ENCODE measurements at places on chromosomes 4 and X.

DNA sequence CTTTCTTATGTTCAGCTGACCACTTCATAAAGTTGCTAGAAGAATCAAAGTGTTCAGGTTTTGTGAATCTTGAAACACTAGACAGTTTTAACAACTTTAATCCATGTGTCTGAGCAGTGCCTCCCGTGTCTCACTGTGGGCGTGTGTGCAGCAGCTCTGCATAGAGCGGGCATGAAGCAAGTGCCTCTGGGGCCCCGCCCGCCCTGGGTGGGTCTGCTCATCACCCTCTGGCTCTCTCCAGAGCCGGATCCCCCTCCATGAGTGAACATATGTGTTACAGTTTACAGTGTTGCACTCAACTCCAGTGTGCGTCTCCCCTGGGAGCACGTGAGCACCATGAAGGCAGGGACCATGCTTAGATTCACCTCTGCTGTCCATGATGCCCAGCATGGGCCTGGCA, 37.6 kb upstream of the CRMP1 start:
- DNase-seq: no peak

GRCh38 chr4:113901994-113902787, 77.3 kb downstream of the ARSJ start:
- no peak for DNase-seq

- no peak for DNase-seq
Measured at GRCh38 chrX:53682885-53683555, 3.5 kb downstream of the HUWE1 start.

DNA sequence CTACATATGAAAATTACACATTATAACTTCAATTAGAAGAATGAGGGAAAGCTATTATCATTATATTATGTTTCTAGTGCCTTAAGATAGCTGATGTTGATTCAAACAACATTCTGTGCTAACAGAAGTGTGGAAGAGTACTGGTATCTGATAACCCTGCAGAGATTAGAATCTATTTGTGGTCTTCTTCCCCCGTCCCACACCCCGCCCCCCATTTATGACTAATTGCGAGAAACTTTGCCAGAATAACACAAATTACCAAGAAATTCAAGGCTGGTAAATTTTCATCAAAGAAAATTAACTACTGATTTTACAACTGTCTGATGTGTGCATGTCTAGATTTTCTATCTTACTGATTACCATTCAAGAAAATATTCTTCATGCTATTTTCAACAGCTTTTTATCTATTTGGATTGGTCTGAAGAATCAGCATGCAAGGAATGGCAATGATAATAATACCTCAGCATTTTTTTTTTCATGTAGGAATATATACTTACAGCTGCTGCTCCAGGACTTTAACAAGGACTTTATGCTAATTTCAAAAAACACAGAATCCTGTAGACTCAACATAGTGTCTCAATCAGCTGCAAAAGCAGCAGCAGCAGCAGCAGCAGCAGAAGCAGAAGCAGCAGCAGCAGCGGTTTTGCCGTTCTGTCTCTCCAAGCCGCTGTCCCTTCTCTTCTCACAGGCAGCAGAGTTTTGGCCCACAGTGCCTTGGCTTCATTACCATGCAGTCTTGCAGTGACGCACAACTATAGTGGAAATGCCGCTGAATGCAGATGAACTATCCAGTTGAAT, 126.7 kb downstream of the FRYL start:
- DNase-seq: no peak

DNA sequence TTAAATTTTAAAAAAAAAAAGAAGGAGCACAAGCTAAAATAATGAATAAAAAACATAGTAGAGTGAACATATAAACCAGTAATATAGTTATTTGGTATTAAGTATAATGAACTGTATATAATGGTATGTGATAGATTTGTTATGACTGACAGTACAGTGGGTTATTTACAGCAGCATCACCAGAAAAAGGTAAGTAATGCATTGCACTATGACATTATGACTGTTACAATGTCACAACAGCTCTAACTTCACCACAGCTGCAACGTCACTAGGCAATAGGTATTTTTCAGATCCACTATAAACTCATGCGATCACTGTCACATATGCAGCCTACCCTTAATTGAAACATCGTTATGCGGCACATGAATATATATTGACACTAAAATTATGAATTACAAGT, 72.5 kb downstream of the COX7B2 start:
- no peak for DNase-seq

- no peak for DNase-seq
Measured at GRCh38 chr4:5943561-5943960, 50.7 kb upstream of the CRMP1 start.

- no peak for DNase-seq
Measured at GRCh38 chr4:181619651-181620050, 623.6 kb upstream of the TENM3 start.

GRCh38 chrX:151726751-151727150, 7.8 kb upstream of the CNGA2 start:
- DNase-seq: no peak

- no peak for DNase-seq
Measured at GRCh38 chr4:151715881-151716280, 44.9 kb downstream of the GATB start.

GRCh38 chr4:77232653-77233052, 75.6 kb downstream of the CCNG2 start:
- DNase-seq: no peak

GRCh38 chr4:95038791-95039190, 281.0 kb downstream of the BMPR1B start:
- DNase-seq: no peak

DNA sequence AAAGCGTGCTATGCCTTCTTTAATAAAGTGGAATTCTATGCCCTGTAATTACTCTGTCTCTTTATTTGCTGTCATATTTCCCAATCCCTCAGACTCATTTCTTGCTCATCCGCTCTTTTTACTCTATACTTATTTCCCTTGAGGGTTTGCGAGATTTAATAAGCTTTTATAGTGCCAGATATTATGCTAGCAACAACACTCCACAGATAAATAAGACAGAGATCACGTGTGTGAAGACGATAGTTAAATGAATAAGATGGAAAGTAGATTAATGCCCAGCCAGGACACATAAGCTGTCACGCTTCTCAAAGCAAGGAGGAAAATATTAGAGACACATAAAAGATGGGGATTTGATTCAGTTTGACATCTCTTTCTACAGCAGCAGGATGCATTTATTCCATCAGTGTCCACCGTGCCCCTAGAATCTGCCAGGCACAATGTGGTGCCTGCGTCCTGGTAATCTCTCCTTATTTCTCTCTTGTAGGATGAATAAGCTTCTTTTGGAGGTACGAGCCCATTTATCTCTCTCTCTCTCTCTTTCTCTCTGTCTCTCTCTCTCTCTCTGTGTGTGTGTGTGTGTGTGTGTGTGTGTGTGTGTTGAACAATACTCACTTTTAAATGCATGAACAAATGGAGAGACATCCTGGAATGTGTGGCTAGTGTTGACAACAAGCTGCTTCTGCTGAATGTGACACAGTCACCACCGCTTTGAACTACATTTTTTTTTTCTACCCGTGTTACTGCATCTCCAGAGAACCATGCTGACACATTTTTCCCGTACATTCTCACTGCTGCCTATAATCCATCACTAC, 48.2 kb downstream of the TMEM156 start:
- DNase-seq: no peak

Measured in AG09319 (cell line).